NCI-H524 (cell line): ENCODE measurements at places on chromosomes 3 and 15.

DNA sequence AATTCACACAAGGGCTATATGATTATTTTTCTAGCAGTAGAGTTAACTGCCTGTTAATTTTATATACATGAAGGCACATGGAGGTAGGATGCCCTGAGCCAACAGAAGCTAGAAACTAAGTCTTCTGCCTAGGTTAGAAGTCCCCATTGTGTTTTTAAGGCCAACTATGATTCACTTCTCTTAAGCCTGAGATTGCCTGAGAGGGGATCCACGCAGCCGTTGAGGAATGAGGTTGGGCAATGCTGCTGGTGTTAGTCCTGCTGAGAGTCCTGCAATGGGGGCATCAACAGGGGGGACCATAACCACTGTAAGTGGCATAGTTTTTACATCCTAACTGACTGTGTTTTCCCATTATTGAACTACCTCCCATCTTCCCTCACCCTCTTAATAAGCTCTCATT is 60.1 kb upstream of the PFN2 start:
- no peak for DNase-seq

GRCh38 chr3:149226776-149227175 is 5.1 kb upstream of the CP start:
- DNase-seq: no peak

GRCh38 chr3:113288881-113289280 is 77.5 kb downstream of the BOC start:
- no peak for DNase-seq

- DNase-seq: peak; percentile 17
These were observed 181.8 kb upstream of the TBL1XR1 start for GRCh38 chr3:177379045-177379444.

- no peak for DNase-seq
These were observed 161.9 kb downstream of the ATG7 start for GRCh38 chr3:11434017-11434526.

GRCh38 chr15:82856397-82857170 is 47.2 kb downstream of the WHAMM start:
- DNase-seq: no peak

GRCh38 chr3:48624767-48625166 is 3.2 kb upstream of the TMEM89 start:
- DNase-seq: no peak

GRCh38 chr3:41117398-41117870 is 81.9 kb upstream of the CTNNB1 start:
- no peak for DNase-seq

DNA sequence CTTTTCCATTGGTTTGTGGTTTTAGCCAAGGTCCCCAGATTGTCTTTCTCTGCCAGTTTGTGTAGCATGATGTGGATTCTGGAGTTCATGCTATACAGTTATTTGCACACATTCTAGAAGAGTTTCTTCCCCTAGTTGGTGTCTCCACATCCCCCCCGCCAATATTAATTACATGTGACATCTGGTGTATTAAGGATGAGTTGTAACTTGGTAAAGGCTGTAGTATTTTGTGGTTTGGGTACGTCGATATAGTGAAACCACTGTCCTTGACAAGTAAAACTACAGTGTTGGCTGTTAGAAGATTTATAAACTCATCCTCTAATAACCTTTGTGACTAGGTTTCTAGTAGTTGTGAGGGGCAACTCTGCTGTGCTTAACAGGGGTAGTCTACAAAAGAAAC is 23.7 kb upstream of the P4HTM start:
- DNase-seq: no peak

- no peak for DNase-seq
These were observed 5.2 kb downstream of the LRIG1 start for GRCh38 chr3:66495668-66496045.

DNA sequence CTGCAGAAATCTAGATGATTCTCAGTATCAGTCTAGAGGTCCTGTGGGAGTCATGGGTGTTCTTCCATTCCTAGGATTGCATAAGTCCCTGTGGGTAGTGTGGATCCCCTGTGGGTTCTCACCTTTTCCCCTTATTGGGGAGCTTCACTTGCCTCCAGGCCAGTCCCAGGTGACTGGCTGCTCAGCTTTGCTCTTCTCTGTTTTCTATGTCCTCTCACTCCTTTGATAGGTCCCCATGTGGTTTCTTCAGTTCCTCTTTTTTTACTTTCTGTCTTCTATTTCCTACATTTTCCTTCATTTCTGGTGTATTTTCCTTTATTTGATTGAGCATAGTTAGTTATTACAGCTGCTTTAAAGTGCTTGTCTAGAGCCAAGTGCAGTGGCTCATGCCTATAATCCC is 10.9 kb downstream of the TEX55 start:
- DNase-seq: no peak

DNA sequence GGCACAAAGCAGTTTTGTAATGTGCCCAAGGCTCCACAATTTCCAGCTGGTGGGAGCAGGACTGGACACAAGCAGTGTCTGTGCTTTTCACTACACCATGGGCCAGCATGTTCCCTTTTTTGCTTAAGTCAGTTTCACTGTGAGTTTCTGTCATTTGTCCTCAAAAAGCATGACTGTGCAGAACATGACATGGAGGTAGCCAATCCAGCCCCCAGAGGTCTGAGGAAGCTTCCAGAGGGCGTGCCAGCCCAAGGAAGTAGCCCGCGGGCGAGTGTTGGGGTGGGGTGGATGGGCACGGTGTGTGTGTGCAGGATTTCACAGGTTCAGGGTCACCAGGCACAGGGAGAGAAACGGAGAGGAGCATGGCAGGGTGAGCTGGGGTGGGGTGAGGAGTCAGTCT is 8.0 kb upstream of the EEFSEC start:
- DNase-seq: no peak
